Nucleus accumbens (tissue), 56 donors: ENCODE measurements at places on chromosomes 7 and 10.

GRCh38 chr7:102326157-102326889, 29.9 kb downstream of the SPDYE6 start:
- no peak for DNase-seq

- DNase-seq, result no peak
Observed at GRCh38 chr10:27584302-27584701, 80.2 kb downstream of the RAB18 start.

DNA sequence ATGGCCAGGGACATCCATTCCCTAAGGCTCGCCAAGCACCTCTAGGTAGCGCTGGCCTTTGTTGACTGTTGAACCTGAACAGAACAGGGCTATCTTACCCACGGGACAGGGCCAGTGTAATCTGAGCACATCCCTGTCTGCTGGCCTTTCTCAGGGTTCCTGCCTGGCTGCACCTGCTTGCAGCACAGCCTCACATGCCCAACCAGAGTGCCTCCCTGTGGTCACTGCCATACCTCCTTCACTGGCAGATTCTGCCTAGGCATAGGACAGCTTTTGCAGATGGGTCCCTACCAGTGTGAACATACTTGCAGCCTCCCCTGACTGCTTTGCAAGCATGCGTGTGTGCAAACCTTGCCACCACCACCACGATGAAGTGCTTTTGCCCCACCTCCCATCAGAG, 15.8 kb upstream of the LIPN start:
- DNase-seq, result no peak

GRCh38 chr7:114126095-114126494, 207.3 kb upstream of the PPP1R3A start:
- no peak for DNase-seq

DNA sequence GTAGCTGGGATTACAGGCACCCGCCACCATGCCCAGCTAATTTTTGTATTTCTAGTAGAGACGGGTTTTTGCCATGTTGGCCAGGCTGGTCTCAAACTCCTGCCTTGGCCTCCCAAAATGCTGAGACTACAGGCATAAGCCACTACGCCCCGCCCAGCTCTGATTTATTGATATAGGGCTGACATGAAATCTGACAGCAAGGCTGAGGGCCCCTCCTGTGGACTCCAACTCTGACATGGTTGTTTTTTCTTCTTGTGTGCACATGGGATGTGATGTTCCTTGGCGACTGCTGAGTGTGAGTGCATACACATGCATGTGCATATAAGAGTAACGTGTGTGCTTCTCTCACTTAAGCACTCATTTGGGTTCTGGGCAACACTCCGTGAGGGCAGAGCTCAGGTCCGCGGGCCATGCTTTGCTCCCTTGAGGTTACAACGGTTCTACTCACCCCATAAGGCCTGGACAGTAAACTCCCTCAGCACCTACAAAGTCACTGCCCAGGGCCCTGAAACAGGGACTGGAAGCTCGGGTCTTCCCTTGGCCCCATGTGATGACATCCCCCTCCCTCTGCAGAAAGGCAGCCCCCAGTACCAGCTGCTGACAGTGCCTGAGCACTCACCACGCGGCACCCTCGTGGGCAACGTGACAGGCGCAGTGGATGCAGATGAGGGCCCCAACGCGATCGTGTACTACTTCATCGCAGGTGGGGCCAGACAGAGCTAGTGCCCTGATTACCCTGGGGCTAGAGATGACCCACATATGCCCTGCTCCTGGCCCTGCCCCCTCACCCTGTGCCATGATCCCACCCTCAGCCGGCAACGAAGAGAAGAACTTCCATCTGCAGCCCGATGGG, 33.6 kb upstream of the VSIR start:
- DNase-seq, result no peak

DNA sequence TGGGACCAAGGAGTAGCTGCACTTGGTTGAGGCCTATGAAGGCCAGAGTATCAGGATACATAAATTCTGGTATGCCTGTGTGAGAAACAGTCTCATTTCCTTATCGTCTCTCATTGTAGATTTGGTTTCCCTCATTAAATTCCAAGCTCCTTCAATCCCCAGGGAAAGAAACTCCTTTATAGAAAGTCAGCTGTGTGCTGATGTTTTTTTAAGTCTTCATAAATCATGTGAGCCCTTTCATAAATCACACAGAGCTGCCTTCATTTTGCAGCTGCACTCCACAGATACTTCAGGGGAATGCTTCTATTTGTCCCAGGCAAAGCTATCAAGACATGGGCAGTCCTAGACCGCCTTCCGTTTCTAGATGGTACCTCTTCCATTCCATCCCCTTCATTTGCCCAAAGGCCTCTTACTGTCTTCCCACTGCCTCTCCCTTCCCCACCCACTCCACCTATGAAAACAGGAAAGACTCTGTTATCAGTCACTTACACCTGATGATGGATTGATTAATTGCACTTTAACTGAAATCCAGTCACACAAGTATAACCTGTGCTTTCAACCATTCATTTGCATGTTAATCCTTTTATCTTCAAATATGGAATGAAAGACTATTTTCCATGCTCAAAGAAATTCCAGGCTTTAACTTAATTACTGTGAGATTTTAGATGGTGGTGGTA, 290.2 kb downstream of the C7orf25 start:
- DNase-seq, result no peak

- DNase-seq, result no peak
Observed at GRCh38 chr7:31305260-31305659, 35.3 kb downstream of the NEUROD6 start.

- no peak for DNase-seq
Observed at GRCh38 chr7:157758468-157759245, 421.9 kb downstream of the DNAJB6 start.

- DNase-seq, result no peak
Observed at GRCh38 chr7:81688622-81689411, 81.0 kb downstream of the HGF start.

DNA sequence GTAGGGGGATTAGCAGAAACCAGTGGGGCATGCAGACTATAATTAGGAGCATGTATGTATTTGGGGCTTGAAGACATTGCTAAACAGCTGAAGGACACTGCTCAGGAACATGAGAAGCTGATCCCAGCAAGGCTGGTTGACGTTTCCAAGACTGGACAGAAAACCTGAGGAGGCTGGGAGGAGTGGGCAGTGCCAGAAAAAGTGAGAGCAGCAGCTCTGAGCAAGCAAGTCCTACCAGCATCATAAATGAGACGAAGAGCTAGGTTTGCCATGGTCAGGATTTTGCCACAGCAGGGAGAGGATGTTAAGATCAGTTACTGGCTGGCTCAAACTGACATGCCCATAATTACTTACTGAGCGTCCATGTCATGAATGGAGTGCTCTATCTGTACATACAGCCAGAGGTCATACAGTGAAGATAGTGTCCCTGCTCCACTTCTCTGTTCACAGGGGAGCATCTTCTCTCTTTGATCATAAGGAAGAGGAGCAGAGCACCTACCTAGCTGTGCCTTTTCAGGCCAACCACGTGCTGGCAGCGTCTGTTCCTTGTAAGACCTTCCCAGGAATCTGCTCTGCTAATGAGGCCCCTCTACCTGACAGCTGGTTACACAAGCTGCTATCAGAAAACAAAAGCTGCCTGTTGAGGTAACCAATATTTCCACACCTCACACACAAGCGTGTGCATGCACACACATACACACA, 44.7 kb downstream of the PDE1C start:
- DNase-seq, result no peak

DNA sequence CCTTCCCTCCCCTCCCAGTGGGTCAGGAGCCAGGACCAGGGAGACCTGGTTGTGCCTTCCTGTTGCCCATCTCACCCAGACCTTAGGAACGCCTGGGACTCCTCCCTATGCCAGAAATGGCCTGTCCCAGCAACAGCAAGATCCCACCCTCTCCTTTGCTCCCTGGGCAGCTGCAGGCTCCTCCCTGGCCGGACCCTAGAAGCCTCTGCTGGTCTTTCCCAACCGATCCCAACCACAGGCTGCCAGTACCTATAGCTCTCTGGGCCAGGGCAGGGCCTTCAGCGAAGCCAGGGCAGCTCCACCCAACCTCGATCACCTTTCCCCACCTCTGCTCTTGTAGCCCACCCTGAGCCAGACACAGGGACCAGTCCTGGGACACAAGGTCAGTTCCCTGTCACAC, 21.9 kb downstream of the LDB3 start:
- DNase-seq, result no peak

DNA sequence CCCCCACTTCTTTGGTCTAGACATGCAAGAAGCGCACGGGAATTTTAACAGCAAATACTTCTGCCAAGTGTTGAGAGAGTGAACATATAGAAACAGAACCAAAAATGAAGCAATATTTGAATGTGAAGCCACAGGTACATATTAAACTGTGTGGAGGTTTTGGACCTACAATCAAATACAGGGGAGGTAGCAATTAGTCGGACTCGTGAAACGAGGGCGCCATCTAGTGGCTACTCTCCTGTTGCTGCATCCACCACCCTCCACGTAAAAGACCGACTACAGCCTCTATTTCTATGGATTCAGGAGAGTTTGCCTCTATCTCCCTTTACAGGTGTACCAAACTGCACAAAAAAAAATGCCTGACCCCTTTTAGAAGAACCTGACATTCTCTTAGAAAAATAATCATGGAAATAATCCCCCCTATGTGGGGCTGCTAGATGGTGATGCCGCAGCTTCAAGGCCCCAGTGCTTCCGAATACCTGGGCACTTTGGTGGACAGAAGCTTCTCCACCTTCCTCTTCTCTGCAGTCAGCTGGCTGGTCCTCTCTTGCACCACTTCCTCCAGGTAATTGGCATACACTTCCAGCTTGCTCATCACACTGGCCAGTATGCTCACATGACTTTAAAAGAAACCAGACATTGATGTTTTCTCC, 31.7 kb downstream of the TECTB start:
- peak; percentile 48 for DNase-seq

GRCh38 chr10:43084812-43085211, 7.9 kb downstream of the RET start:
- DNase-seq, result no peak

GRCh38 chr10:5618829-5619228, 47.6 kb downstream of the ASB13 start:
- no peak for DNase-seq

DNA sequence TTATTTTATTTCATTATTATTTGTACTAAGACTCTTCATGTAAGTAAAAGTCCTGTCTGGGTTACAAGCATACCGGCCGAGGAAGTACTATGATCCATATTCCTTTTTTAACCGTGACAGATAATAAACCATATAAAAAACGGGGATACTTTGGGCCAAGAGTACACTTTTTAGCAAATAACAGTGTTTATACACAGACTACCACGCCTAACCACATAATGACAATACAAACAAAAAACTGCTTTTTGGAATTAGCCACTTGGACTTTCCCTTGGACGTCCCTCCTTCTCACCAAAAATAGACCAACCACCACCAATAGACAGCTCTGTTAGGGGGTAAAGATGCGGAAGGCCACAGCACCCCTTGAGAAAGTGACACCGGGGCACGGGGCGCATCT, 800 bp downstream of the MINDY3 start:
- DNase-seq, result no peak

- DNase-seq, result no peak
Observed at GRCh38 chr7:84393786-84394185, 199.2 kb upstream of the SEMA3A start.

- no peak for DNase-seq
Observed at GRCh38 chr10:131888186-131888604, 12.6 kb upstream of the PPP2R2D start.

- no peak for DNase-seq
Observed at GRCh38 chr10:69125554-69125953, 1.6 kb downstream of the VPS26A start.

- no peak for DNase-seq
Observed at GRCh38 chr10:105258036-105258673, 617.1 kb downstream of the SORCS3 start.

- DNase-seq, result no peak
Observed at GRCh38 chr10:112827951-112828350, 122.1 kb upstream of the TCF7L2 start.

DNA sequence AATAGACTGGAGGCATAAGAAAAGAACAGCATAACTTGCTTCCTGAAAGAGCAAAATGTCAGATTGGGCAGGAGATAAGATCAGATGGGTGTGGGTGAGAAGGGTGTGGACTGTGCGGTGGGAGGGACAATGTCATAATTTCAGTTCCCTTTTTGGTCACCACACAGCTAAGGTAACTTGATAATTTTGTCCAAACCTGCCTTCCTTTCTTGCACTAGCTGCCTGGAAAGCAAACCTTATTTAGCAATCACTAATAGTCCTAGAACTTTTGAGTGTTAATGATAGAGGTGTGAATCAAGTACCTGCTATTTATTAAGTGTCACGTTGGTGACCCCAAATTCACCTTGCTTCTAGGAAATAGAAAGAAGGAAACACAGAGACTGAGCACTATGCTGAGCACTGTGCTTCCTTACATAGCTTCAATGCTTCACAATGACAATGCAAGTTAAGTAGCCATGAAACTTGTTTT, 72.4 kb upstream of the SP4 start:
- no peak for DNase-seq

DNA sequence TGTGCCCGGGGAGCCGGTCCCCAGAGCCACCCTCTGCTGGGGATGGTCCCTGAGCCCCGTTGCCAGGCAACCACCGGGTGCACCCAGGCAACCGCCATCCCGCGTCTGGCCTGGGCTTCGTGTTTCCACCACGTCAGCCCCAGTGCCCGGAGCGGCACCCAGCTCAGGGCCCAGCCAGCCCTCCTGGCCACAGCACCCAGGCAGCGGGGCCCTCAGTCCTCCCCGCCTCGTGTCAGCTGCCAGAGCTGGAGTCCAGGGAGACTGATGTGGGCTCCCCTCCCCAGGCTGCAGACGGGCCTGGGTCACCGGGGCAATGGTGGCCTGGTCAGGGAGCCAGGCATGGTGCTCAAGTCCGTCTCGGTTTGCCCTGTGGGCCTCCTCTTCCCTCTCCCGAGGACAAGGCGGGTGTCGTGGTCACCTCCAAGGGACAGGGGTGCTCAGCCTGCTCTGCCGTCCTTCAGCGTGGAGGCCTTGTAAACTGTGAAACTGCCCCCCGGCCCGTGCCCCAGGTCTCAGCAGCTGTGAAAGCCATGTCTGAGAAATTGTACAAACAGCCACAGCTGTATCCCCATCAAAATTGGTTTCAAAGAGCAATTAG, 72.5 kb downstream of the MICALL2 start:
- DNase-seq, result no peak

- DNase-seq, result no peak
Observed at GRCh38 chr10:59433720-59434428, 71.5 kb upstream of the FAM13C start.

- DNase-seq, result no peak
Observed at GRCh38 chr10:47145290-47145934, 154.6 kb upstream of the GDF10 start.

DNA sequence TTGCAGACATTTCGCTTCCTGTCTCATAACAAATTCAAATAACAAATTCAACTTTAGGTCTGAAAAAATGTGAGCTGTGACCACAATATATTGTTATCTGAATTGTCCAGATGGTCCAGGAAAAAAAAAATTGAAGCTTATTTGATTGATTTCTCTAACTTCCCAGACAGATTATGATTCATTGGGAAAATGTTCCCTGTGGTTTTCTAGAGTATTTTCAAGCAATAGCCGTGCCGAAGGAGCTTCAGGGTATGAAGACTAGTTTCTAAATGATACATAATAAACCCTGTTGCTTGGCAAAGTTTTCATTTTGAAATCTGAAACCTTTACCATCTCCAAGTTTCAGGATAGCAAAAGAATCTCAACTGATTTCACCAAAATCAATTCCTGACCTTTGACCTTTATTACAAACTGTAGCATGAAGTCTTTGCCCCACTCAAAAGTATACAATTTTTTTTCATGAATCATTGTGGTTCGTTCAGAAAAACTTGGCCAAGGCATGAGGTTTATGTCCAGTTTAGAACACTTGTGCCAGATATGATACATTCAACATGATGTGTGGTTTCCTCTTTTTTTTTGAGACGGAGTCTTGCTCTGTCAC, 109.9 kb downstream of the JCAD start:
- no peak for DNase-seq
